ENCODE measurements at places on chromosomes 6 and 20. TPM values are rescaled to one million over a fixed set of nuclear protein-coding genes. Genes with fewer than 3 reads are reported as not detected.
A peak's percentile ranks its signal among the peaks of the same experiment; 100 is the strongest.

DNA sequence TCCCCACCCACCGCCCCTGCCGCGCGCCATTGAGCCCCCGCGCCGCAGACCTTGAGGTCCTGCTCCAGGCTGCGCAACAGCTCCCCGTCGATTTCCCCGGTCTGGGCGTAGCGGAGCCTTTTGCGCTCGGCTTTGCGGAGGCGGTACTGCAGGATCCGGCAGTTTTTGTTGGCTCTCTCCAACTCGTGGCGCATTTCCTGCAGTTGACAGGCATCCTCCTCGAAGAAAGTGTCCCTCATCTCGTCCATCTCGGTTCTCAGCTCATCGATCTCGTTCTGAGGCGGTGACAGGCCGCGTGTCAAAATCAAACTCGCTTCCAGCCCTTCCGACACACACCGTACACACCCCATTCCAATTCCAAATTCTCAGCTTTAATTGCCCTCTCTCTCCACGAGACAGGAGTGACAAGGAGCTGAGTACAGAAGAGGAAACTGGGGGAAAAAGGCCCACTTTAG lies 4.3 kb downstream of the MTCL3 start:
- peak; percentile 13 for DNase-seq

DNA sequence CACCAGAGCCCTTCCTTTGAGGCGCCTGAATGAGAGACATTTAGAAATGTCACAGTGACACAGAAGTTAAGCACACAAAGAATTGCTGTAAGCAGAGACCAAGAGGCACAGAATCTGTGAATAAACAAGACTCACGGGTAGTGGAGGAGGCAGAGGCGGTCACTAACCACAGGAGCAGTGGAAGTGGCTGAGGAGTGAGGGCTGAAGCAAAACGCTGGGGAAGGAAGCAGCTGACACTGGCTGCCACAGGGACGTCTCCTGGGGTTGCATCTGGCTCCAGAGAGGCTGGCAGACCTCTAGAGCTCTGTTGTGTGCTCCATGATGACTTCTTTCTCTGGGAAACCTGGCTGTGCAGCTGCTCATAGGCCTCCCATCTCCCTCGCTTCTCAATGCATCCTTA lies 65.0 kb upstream of the SLC2A12 start:
- DNase-seq = no peak

DNA sequence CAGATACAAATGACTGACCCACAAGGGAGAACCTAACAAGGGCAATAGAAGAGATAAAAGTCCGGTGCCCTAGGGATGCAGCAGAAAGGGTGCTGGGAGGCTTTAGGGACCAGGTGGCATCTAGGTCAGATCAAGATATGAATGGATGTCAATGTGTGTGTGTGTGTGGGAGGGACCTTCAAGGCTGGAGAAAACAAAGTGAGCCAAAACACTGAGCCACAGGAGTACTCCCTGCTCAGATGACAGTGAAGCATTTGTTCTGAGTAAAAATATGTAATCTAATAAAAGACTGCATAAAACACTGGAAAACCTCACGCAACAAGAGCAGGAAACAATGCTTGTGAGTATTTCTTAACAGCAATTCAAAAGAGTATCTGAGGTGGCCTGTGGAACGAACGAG lies 28.2 kb downstream of the ZNF337 start:
- no peak for DNase-seq

GRCh38 chr6:3037638-3038365 lies 30.5 kb upstream of the RIPK1 start:
- no peak for DNase-seq

- DNase-seq = no peak
Measured at GRCh38 chr20:57699395-57699794, 10.4 kb downstream of the PMEPA1 start.

DNA sequence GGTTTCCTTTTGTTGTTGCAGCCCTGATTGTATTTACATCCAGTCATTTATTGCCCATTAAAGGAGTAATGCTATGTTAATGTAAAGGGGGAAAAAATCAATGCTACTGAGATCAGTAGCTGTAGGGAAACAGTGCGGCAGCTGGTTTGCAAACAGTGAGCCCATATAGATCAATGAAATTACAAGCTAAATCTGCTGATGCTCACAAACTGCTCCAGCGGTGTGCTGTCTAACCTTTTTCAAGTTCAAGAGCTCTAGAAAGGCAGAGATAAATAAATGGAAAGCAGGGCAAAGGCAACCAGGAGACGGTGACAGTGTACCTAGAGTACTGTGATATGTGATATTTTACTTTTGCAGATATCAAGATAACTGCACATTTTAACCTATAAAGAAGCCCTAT lies 449.0 kb upstream of the MMS22L start:
- no peak for DNase-seq

DNA sequence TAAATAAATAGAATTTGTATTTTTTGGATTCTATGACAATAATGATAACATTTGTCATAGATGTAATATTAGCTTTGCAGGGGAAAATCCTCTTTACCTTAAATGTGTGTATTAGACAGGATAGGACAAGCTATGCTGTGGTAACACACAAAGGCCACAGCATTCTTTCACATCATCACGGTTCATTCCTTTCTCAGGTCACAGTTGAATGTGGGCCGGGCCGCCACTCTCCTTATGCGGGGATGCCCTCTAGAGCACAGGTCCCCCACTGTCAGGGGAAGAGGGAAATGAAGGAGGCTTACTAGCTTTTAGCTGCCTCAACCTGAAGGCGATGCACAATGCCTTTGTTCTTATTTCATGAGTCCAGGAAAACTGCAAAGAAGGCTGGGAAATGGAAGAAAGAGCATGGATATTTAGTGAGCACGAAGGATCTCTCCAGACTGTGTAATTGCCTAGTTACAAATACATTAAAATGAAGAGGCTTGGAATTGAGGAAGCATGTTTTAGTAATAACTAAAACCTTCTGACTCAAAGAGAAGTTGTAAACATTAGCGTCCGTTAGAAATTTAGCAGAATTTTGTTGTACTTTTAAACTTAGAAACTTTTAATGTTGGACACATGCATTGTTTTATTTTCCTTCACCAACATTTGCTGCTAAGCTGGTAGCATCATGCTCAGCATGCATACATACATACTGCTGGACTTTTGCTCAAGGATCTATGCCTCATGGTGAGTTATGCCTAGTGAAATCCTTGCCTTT lies 248.9 kb upstream of the FOXQ1 start:
- DNase-seq = no peak

GRCh38 chr6:145763742-145764141 lies 28.4 kb upstream of the EPM2A start:
- DNase-seq = no peak

GRCh38 chr20:50469176-50469723 lies 40.9 kb upstream of the PTPN1 start:
- no peak for DNase-seq

- DNase-seq = no peak
Measured at GRCh38 chr6:74369556-74369993, 673.6 kb downstream of the CD109 start.

- no peak for DNase-seq
Measured at GRCh38 chr6:31575335-31575901, at the start of gene TNF. Gene TNF (plus strand): TSS chr6:31575565. CDS start chr6:31575742, 177 bp downstream.

GRCh38 chr6:148955441-148955840 lies 208.6 kb downstream of the UST start:
- DNase-seq = no peak

DNA sequence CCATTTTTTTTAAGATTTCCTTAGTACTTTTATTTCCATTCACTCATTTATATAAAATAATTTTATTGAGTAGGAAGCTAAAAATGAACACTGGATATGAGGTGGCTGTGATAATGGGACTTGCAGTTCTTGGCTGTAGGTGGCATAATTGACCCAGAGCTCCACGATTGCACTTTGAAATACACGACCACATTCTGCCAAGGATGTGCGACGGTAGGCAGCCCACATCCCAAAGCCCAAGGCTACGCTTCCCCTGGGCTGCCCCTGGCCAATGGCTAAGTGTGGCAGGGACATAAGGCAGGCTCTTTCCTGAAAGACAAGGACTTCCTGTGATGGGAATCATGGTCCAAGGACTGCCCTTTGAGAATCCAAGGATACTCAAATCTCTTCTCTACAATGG lies 43.7 kb upstream of the ADTRP start:
- DNase-seq = no peak

- no peak for DNase-seq
Measured at GRCh38 chr20:63964412-63964811, 5.3 kb downstream of the ZNF512B start.

GRCh38 chr6:156651486-156651885 lies 125.7 kb upstream of the ARID1B start:
- no peak for DNase-seq

- no peak for DNase-seq
Measured at GRCh38 chr6:16806363-16806762, 45.1 kb upstream of the ATXN1 start.

DNA sequence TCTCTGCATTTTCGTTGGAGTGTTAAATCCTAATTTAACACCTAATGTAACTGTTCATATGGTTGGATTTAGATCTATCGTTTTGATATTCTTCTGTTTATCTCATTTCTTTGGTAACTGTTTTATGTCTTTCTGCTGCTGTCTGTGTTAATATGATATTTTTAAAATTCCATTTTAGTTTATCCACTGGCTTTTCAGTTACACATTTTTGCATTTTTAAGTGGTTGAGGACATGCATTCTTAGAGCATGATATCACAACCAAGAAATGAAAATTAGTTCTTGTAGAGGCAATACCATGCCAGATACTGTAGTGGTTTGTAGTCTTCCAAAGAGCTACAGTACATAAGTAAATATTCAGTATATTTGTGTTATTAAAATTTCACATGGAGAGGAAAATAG lies 58.6 kb downstream of the LIN28B start:
- no peak for DNase-seq

DNA sequence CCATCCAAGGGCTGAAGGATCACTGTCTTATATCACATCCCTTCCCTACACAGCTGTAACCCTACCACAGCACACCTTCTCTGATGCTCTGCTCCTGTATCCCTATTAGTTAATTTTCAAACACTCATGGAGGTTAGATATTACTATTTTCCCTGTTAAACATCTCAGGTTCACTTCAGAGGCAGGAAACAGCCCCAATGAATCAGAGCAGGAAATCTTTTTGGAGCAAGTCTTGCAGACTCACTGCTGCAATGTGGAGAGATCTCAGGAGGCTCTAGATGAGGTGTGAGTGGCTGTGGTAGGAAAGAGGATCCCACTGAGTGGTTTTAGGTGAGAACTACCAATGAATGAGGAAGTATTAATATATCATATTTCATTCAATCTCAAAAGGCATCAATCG lies 19.7 kb upstream of the HTR1B start:
- DNase-seq = no peak

DNA sequence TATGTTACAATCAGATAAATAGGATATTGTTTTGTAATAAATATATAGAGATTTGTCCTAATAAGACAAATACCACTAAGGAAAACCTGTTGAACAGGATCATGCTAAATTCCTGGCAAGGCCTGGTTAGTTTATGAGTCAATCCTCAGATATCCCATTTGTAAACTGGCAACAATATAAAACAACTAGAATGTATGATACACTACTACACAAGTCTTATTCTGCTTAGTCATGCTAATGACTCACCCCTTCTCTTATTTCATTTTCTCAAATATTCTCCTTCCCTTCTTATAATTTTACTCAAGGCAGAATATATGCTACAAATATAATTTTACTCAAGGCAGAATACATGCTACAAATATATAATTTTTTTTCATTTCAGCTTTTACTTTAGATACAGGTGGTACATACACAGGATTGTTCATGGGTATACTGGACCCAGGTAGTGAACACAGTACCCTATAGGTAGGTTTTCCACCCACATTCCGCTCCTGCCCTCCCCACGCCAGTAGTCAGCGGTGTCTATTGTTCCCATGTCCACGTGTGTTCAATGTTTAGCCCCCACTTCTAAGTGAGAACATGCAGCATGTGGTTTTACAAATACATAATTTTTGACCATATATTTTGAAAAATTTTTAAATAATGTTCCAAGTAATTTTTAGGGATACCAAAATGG lies 6.3 kb downstream of the OSER1 start:
- DNase-seq = no peak

- DNase-seq = no peak
Measured at GRCh38 chr20:35319871-35320197, 27.6 kb upstream of the FAM83C start.

GRCh38 chr6:132456700-132457143 lies 55.4 kb upstream of the MOXD1 start:
- DNase-seq = no peak

GRCh38 chr6:47200536-47201334 lies 109.0 kb downstream of the TNFRSF21 start:
- no peak for DNase-seq

The SMIM26 gene
- polyA plus RNA-seq = 96.1 TPM

The TGM2 gene
- polyA plus RNA-seq = 35.4 TPM

The UCKL1 gene
- 53.6 TPM for polyA plus RNA-seq

The SLC22A2 gene
- polyA plus RNA-seq = 14.7 TPM

The CST7 gene
- polyA plus RNA-seq = 0.31 TPM

The PDYN gene
- 0.23 TPM for polyA plus RNA-seq

The METTL24 gene
- 15.3 TPM for polyA plus RNA-seq

The FNDC1 gene
- 8.6 TPM for polyA plus RNA-seq

The ADGB gene
- polyA plus RNA-seq = 0.46 TPM

The TCP11 gene
- 2.2 TPM for polyA plus RNA-seq

The WFDC10B gene
- not detected for polyA plus RNA-seq
